CD4-positive, alpha-beta memory T cell (primary cell): ENCODE measurements at places on chromosomes 12 and 14. TPM values are rescaled to one million over a fixed set of nuclear protein-coding genes. Genes with fewer than 3 reads are reported as not detected.

GRCh38 chr12:91104812-91105466 lies 6.4 kb downstream of the LUM start:
- no peak overlapping the region for H3K27ac ChIP-seq
- DNase-seq, result no peak
- H3K4me3 ChIP-seq, result no peak overlapping the region
- H3K4me1 ChIP-seq, result no peaks in the 10 kb centered on the region
- H3K36me3 ChIP-seq, result no peaks in the 10 kb centered on the region

- DNase-seq, result no peak
- H3K27me3 ChIP-seq, result no peaks in the 10 kb centered on the region
- H3K4me1 ChIP-seq, result peaks cover 2% of the 10 kb centered on the region
- no peaks in the 10 kb centered on the region for H3K36me3 ChIP-seq
- no peak overlapping the region for H3K27ac ChIP-seq
Observed at GRCh38 chr14:104542871-104543830, 36.4 kb upstream of the C14orf180 start.

TMCC3 gene
- total RNA-seq, result 0.23 TPM

DNA sequence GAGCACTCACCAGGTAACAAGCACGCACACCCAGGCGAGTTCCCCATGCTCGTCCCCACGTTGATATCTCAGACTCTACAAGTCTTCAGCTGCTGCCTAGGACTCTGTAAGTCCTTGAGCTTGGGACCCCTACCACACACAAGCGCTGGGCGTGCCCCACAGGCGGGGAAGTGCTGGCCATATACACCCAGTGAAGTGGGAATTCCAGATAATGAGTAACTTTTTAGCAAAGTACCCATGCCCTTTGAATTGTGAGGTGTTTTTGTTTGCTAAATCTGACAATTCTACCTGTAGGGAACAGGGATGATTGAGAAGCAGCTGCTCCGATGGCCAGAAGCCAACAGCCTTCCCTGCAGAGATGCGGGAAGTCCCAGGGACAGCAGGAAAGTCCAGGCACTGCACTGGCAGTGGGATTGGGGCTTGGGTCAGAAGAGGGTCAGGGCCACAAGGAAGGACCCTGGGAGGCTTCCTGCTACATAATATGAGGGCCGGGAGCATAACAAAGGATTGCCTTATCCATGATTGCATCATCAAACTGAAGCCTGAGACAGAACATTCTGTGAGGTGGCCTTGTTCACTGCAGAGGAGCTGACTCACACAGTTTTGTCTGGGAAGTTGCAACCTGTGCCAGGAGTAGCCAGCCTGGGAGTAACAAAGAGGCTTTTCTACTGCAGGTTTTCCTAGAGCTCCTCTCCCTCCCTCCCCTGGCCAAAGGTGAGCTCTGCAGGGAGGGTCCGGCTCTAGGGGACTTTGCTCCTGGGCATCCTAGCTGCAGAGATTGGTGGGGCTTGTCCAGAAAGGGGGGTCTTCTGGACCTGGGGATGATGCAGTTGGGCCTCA lies 13.2 kb upstream of the SERPINA3 start:
- H3K4me3 ChIP-seq, result no peak overlapping the region
- H3K27me3 ChIP-seq, result no peaks in the 10 kb centered on the region
- no peaks in the 10 kb centered on the region for H3K36me3 ChIP-seq
- H3K4me1 ChIP-seq, result no peaks in the 10 kb centered on the region
- no peak for DNase-seq
- no peak overlapping the region for H3K27ac ChIP-seq

KRT6C gene
- total RNA-seq, result not detected

DNA sequence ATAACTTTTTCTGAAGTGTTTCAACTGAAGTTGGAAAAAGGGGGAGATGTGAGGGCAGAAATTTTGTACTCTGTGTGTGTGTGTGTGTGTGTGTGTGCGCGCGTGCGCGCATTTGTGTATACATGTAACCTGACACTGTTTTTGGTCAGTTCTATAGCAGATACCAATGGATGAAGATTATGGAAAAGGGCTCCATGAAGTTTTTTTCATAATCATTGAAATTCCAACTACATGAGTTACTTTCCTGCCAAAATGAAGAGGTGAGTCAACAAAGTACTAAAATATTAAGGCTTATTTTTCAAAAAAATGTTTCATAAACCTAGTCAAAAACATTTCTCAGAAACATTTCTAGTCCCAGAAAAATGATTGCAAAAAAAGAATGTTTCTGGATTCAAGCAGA lies 25.7 kb upstream of the CERS5 start:
- no peak overlapping the region for H3K27ac ChIP-seq
- peaks cover 24% of the 10 kb centered on the region for H3K4me1 ChIP-seq
- H3K36me3 ChIP-seq, result no peaks in the 10 kb centered on the region
- no peaks in the 10 kb centered on the region for H3K27me3 ChIP-seq
- no peak overlapping the region for H3K4me3 ChIP-seq
- no peak for DNase-seq

DNA sequence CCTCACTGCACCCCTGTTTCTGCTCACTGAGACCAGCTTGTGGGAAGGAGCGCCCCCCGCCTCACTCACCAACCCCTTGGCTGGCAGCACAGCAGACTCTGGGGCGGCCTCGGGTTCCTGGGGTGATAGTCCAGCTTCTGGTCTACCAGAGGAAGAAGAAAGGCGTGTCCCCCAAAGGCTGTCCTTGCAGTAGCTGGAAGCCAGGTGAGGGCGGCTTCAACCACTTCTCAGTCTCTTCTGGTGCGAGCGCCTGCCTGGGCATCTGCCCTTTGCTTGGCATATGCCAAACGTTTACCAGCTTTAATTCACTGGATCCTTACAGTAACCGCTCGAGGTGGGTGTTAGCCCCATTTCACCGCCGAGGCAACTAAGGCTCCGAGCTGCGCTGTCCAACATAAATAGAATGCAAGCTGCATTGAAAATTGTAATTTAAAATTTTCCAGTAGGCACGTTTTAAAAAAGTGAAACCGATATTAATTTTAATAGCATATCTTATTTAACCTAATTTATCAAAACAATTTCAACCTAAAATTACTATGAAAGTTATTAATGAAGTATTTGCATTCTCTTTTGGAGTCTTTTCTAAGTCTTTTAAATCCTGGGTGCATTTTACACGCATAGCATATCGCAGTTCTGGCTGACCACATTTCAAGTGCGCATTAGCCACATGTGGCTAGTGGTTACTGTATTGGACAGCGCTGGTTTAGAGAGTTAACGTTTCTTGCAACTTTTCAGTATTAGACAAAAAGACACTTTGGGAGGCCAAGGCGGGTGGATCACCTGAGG lies 872 bp downstream of the FAM177A1 start:
- peaks cover 24% of the 10 kb centered on the region for H3K4me1 ChIP-seq
- peak overlapping the region; percentile 98 for H3K27ac ChIP-seq
- H3K27me3 ChIP-seq, result no peaks in the 10 kb centered on the region

GRCh38 chr12:8817856-8818255 lies 4.6 kb upstream of the A2ML1 start:
- no peaks in the 10 kb centered on the region for H3K36me3 ChIP-seq
- no peak for DNase-seq
- H3K4me1 ChIP-seq, result no peaks in the 10 kb centered on the region
- H3K27me3 ChIP-seq, result no peaks in the 10 kb centered on the region

ACOT6 gene
- total RNA-seq, result not detected

DNA sequence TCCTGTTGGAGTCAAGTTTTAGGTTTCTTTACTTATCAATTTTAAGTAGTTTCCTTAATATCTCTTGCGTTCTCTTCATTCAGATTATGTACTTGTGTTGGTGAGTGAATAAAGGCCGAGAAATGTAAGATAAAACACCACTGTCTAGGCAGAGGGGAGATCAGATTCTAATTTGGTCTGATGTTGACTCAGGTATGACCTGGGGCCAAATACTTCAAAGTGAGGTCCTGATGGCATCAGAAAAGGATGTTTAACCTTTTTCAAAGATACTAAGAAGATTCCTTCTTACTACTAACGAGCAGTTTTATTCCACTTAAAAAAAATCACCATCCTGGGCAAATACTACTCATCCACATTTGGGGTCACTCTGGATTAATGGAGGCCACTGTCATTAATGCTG lies 26.9 kb downstream of the APPL2 start:
- no peaks in the 10 kb centered on the region for H3K4me1 ChIP-seq
- peaks cover 39% of the 10 kb centered on the region for H3K36me3 ChIP-seq
- H3K27ac ChIP-seq, result no peak overlapping the region

GRCh38 chr12:15987696-15988095 lies 76.6 kb downstream of the DERA start:
- no peaks in the 10 kb centered on the region for H3K4me1 ChIP-seq
- H3K36me3 ChIP-seq, result peaks cover 11% of the 10 kb centered on the region
- DNase-seq, result no peak
- H3K4me3 ChIP-seq, result no peak overlapping the region
- no peaks in the 10 kb centered on the region for H3K27me3 ChIP-seq
- H3K27ac ChIP-seq, result no peak overlapping the region

TAS2R8 gene
- total RNA-seq, result not detected

DNA sequence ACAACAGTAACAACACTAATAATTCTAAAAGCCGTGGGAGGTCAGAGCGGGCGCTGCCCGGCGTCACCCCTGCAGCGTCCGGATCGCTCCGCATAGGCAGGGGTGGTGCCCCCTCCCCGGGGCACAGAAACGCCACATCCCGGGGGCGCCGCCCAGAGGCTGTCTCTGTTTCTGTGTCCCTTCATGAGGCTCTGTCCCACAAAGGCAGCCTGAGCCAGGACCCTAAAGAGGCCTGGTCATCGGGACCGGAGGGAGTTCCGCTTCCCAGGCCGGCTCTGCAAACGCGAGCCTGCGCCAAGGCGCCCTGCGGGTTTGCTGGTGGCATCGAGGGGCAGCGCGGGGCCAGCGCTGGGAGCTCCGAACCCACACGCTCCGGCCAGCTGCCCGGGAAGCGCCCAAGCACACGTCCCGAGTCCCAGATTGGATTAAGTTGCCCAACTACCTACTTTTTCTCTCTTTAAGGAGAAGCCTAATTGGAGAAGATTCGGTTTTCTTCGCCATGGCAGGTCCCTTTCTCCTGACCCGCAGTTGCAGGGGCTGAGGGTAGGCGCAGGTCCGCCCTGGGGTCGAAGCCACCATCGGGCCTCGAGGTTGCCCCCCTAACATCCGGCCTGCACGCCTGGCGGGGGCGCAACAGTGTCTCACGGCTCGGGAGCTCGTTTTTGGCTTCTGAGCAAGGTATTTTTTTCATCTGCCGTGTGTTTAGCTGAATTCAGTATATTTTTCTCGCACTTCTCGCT lies 421.7 kb downstream of the VRK1 start:
- H3K4me1 ChIP-seq, result peaks cover 10% of the 10 kb centered on the region
- no peaks in the 10 kb centered on the region for H3K36me3 ChIP-seq

GRCh38 chr14:96270565-96271420 lies 14.8 kb downstream of the BDKRB1 start:
- no peaks in the 10 kb centered on the region for H3K27me3 ChIP-seq
- no peaks in the 10 kb centered on the region for H3K36me3 ChIP-seq
- no peak overlapping the region for H3K4me3 ChIP-seq
- no peak overlapping the region for H3K27ac ChIP-seq
- H3K4me1 ChIP-seq, result no peaks in the 10 kb centered on the region

DNA sequence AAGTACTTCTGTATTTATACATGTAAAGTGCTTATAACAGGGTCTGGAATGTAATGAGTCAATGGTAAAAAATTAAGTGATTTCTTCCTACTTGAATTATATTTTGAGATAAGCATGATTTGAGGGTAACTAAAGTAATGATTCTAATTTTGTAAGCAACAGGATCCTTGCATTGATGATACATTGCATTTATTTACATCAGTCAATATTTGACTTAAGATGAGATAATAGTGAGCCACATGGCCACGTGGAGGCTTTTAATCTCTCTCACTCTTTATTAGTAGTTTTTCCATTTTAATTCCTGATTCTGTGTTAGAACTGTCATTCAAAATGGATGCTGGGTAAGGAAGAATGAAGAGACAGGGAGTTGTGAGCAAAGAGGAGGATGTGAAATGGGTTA lies 298.1 kb upstream of the PRICKLE1 start:
- H3K27me3 ChIP-seq, result no peaks in the 10 kb centered on the region
- no peak overlapping the region for H3K27ac ChIP-seq

CBX5 gene
- total RNA-seq, result 76.3 TPM

TIGAR gene
- 17.3 TPM for total RNA-seq
